Kidney tubule cell (primary cell): ENCODE measurements at places on chromosomes 6 and 20.
A peak's percentile ranks its signal among the peaks of the same experiment; 100 is the strongest.

- no peak for DNase-seq
Measured at GRCh38 chr20:10109641-10110040, 74.9 kb downstream of the ANKEF1 start.

- no peak for DNase-seq
Measured at GRCh38 chr6:114342086-114342825, 567 bp downstream of the HS3ST5 start.

DNA sequence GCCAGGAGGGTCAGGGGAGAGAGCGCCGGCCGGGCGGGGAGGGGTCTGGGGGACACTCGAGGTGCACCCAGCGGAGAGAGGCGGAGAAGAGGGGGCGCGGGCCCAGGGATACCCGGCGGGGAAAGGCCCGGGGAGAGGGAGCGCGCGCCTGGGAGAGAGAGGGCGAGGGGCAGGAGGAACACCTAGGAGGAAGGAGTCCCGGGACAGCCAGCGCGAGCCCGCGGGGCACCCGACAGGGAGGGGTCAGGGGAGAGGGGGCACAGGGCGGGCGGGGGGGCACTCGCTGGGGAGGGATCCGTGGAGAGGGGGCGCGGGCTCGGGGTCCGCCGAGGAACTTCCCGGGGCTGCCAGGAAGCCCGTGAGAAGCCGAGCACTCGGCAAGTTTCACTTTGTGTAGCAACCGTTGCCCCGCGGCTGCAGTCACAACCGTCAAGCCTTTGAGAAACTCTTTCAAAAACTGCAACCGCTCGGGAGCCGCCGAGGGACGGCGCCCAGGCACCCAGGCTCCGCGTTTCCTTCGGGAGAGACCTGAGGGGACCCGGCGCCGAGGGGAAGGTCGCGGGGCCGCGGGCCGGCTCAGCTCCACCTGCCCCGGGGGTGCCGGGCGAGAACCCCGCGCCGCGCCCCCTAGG lies 471 bp downstream of the EZR start:
- DNase-seq, result peak; percentile 69

- no peak for DNase-seq
Measured at GRCh38 chr20:49669601-49670189, 44.0 kb downstream of the B4GALT5 start.

GRCh38 chr6:83226517-83226916 lies 33.4 kb downstream of the RWDD2A start:
- no peak for DNase-seq

DNA sequence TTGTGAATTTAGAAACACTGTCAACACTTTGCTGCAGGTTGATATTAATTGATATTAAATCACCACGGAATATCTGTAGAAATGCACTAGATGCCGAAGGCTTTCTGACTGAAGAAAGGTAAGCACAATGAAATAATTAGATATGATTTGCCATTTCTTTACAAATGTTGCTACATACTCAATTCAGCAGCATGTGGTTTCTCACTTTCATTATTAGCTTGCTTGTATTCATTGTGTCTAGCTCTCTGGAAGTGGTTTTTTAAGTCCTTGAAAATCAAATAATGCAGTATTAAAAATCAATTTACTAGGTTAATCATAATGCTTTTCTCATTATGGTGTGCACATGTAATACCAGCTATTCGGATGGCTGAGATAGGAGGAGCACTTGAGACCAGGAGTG lies 231.3 kb upstream of the MARCKS start:
- DNase-seq, result no peak

DNA sequence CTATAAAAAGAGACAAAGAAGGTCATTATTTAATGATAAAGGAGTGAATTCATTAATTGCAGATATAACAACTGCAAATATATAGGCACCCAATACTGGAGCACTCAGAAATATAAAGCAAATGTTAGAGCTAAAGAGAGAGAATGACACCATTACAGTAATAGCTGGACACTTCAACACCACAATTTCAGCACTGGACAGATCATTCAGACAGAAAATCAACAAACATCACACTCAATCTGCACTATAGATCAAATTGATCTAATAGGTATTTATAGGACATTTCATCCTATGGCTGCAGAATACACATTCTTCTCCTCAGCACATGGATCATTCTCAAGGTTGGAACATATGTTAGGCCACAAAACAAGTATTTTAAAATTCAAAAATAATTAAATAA lies 72.7 kb downstream of the MAP7 start:
- DNase-seq, result no peak

- DNase-seq, result no peak
Measured at GRCh38 chr20:62874964-62875344, 13.3 kb upstream of the TCFL5 start.

- DNase-seq, result peak; percentile 71
Measured at GRCh38 chr6:106377061-106377540, 16.6 kb downstream of the CRYBG1 start.

DNA sequence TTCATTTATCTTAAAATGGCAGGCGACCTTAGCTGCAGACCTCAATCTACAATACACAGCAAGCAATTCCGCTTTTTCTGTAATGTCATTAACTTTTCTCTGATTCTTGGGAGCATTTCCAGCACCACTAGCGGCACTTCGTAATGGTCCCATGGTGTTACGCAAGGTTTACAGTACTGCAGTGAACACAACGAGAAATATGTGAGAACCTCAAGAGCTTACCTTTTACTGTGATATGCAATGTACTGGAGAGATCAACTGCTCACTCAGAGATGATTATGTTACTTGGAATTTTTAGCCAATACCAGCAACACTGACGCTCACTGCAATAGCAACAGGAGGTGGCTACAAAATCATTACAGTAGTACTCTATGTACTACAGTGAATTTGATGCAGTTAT lies 2.8 kb upstream of the CEP43 start:
- peak; percentile 52 for DNase-seq

DNA sequence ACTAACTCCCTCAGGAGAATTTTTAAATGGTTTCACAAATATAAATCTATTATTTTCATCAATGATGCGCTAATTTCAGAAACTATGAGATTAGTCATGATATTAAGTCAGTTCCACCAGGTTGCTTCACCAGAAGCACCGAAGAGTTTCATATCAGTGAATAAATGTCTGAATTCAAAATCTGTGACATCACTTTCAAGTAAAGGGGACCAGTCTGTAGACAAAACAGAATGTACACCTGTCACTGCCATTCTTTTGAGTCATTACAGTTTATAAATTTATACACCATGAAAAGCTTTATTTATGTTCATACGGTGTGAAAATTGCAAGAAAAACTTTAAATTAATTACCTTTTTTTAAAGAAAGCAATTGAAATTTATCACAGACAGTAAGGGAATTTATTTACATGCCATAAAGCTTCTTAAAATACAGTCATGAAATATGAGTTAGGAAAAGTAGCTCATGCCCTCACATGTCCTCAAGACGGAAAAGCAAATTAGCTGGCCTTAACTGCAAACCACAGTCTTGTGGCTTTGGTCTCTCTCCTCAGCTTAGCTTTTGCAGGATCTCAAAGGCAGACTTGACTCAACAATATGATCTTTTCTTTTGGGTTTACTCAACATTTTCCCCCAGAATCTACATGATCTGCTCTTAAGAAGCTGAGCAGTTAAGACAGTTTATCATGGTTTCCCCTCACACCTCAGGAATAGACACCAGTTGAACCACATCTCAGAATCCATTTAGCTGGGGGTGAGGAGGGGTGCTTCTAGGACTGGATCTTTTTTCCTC lies 177.7 kb upstream of the MCHR2 start:
- no peak for DNase-seq

GRCh38 chr6:156842598-156843250 lies 65.5 kb downstream of the ARID1B start:
- DNase-seq, result no peak

GRCh38 chr6:104050455-104050854 lies 809.3 kb downstream of the HACE1 start:
- DNase-seq, result no peak

DNA sequence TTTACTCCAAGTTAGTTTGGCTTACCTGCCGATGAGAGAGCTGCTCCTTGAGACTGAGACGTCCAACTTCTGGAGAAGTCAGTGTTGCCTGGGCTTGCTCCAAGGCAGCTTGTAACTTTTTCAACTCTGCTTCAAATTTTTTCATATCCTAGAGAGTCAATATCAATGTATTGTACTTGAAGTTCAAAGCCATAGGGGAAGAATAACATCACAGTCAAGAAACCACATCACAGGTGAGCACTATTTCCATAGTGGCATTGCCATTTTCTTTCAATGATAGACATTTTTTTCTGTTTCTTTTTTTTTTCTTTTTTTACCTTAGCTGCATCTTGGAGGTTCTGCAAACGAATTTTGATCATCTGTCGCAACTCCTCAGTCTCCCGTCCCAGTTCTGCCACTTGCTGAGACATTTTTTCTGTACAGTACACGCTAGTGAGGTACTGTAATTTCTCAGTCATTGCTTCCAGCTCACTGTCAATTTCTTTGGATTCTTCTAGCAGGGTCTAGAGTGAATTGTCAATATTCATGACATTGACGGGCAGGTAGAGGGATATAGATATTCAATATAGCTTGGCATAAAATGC lies 326.7 kb downstream of the SYNE1 start:
- no peak for DNase-seq

GRCh38 chr6:150304429-150304828 lies 64.4 kb upstream of the IYD start:
- DNase-seq, result no peak

DNA sequence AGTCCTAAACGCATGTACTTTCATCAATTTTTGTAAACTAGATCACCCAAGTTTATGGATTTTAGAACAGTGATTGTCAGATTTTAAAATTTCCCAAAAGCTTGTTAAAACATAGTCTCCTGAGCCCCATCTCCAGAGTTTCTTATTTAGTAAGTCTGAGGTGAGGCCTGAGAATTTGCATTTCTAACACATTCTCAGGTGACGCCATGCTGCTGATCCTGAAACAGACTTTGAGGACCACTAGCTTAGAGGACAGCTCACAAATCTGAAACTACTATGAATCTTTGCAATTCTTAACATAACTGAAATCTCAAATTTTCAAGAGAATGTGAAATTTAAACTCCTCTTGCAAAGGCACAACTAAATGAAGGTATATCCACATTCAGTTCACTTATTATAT lies 37.8 kb upstream of the MLIP start:
- DNase-seq, result no peak

DNA sequence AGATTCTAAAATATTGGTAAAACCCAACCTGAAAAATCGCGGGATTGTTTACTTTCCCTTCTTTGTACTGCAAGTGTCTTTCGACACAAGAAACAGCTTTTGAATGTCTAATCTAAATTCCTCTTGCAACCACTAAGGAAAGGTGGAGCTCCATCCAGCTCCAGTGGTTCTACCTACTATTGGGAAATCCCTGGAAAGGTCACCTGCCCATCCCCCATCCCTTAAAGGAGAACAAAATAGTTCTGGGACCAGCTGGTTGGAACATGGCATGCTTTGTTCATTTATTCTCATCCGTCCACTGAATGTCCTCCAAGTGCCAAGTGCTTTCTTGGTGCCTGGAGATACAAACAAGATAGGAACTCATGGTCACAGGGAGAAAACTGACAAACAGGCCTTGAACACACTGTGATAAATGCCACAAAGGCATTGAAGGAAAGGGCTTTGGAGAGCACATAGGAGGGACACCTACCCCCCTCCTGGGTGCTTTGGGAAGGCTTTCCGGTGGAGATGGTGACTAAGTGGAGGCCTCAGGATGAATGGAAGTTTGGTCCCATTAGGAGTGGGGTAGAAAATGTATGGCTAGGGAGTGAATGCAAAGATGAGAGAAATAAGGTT lies 2.3 kb upstream of the CITED2 start:
- peak; percentile 86 for DNase-seq

DNA sequence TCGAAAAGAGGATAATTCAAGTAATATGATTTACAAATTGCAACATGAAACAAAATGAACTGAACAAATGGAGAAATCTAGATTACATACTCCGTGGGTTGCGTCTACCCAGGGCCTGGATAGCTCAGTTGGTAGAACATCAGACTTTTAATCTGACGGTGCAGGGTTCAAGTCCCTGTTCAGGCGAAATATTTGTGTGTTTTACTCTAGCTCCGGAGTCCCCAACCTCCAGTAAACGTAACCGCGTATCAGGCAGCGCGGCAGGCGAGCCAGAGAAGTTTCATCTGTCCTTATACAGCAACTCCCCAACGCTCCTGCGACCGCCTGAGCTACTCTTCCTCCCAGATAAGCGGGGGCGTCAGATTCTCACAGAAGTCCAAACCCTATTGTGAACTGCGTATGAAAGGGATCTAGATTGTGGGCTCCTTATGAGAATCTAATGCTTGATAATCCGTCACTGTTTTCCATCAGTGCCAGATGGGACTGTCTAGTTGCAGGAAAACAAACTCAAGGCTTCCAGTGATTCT lies 176.1 kb downstream of the TRIM27 start:
- DNase-seq, result peak; percentile 96

- no peak for DNase-seq
Measured at GRCh38 chr20:16514140-16514539, 59.1 kb downstream of the KIF16B start.

- peak; percentile 85 for DNase-seq
Measured at GRCh38 chr6:88512951-88513350, 346.8 kb upstream of the CNR1 start.

GRCh38 chr6:34154668-34155447 lies 9.0 kb upstream of the GRM4 start:
- DNase-seq, result peak; percentile 23

DNA sequence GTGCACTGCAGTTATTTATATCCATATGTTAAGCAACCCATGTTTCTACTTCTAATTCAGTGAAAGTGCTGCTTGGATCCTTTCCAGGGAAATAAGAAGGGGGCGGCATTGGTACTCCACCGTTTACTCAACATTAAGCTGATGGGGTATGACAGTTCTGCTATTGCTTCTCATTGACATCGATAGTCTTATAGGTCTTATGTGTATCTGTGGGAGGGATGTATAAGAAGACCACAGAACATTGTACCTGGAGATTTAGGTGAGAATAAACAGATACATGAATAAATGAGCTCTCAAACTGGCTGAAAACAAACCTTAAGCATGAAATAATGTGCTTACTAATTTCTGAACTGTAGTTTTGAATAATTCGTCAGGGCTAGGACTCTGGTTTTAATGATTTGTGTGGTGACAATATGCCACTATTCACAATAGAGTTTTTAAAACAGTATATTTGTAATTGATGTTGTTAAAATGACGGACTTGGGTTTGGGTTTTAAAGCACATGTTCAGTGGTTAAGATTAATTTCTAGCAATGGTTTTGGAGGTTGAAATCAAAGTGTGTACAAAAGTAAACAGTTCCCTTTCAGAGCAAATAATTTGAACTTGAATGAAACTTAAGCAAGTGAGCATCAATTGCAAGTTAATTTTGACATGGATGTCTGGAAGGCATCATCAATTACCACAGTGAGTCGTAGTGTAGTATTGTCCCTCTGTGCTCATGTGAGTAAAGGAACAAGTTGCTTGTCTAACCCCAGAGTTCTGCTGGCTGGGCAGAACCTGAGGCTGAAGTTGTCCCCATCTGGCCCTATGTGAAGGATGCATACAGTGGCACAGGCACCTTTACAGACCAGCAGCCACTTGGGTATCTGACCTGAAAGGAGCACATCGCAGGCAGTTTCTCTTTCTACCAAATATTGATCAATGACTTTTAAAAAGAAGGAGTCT lies 84.7 kb upstream of the SUPT3H start:
- no peak for DNase-seq

- no peak for DNase-seq
Measured at GRCh38 chr6:167049275-167049674, 50.1 kb downstream of the CEP43 start.

GRCh38 chr20:59364611-59365010 lies 64.2 kb downstream of the EDN3 start:
- DNase-seq, result no peak

- DNase-seq, result peak; percentile 77
Measured at GRCh38 chr6:14671261-14671681, 553.7 kb downstream of the CD83 start.

- DNase-seq, result peak; percentile 29
Measured at GRCh38 chr20:46230801-46231282, 77.5 kb downstream of the CDH22 start.
